ENCODE measurements at places on chromosomes 4 and X.

DNA sequence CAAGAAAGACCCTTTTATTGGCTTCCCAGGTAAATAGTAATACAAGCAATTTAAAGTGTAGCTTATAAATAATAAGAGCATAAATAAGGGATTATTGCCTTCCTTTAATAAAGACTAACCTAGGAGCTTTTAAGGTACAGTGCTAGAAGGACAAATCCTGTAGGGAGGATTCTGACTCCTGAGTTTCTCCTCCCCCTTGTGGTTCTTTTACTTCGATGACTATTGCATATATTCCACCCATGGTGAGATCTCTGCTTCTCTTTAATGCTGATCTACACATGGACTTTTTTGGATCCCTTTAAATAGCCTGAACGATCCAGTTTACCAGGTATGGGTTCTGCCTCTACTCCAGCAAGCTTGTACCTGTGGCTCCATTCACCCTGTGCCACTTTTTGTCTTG is 2.5 kb downstream of the GALNT7 start:
- no peak for DNase-seq

DNA sequence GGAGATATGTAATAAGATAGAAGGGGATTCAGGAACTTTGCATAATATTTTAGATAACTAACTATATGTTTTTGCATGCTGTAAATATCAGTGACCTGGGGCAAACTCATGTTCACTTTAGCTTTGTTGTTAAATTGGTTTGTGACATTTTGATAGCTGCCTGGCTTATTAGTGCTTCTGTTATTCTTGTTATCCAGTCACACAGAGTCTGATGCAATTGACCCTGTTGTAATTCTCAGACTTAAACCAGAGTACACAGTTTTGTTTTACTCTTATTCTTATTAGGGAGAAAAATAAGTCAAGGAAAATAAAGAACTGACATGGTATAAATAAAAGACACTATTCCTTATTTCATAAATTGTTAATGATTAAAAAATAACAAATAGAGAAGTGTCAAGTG is 516.7 kb upstream of the SLIT2 start:
- DNase-seq: no peak

DNA sequence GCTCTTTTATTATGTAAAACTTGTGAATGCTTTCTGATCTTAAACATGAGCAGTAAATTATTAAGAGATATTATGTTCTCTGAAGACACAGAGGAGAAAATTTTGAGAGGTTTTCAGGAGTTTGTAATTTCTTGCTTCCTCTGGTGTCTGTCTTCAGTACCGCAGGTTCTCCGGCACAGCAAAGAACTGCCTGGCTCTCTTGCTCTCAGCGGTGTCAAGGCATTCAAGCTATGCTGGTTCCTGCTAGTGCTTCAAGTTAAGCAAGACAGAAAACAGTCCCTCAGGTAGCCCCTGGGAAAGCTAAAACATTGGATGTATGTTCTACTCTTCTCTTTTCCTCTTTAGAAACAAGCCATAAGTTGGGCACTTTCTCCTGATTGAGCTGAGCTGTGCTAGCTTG is 120.2 kb upstream of the CENPE start:
- no peak for DNase-seq

GRCh38 chr4:120156120-120156718 is 89.6 kb upstream of the MAD2L1 start:
- DNase-seq: peak; percentile 21

DNA sequence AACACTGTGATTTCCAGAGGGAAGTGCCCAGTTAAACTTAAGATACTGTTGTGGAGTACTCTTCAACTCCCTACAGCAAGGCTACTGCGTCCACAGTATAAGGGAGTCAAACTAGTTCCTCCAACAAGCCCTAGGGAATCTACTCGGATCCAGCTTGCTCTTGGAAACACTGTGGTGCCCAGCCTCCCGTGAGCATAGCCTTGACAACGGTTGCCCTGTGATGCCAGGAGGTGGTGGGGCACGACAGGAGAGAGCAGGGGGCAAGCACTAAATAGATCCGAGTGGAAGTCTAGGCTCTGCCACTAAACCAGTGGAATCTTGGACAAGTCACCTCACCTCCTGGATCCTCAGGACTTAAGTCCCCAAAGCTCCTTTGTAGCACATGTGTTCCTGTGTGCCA is 45.6 kb downstream of the SMC1A start:
- no peak for DNase-seq

Data from mucosa of gallbladder (tissue), 1 donor.